H1 (cell line): ENCODE measurements at places on chromosomes 5 and 9. TPM values are rescaled to one million over a fixed set of nuclear protein-coding genes. Genes with fewer than 3 reads are reported as not detected.

Gene ENTPD2
- 3.2 and 3.8 TPM in 2 replicates for total RNA-seq

DNA sequence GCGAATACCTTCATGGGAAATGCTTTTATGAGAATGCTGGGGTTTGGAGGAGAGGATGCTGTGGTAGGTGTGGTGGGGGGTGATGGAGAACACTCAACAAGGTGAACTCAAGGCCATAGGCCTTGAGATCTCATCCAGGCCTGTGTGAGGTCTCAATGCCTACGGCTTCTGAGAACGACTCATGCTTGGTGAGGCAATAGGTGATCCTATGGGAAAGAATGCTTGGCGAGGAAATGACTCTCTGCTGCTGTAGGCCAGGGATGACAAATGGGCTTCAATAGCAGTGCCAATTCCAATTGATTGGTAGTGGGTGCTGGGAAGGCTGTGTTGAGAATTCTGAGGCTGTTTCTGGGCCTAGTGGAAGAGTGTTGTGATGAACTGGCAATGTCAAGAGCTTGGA is 280.2 kb upstream of the CLINT1 start:
- H3K4me3 ChIP-seq, result no peak overlapping the region
- no peaks in the 10 kb centered on the region for H3K36me3 ChIP-seq
- H3K4me1 ChIP-seq, result peaks cover 3% of the 10 kb centered on the region
- H3K27me3 ChIP-seq, result no peaks in the 10 kb centered on the region
- H3K27ac ChIP-seq, result no peak overlapping the region

Gene BTNL3
- not detected in 2 replicates for total RNA-seq

- H3K36me3 ChIP-seq, result no peaks in the 10 kb centered on the region
- no peak for DNase-seq
- H3K4me1 ChIP-seq, result no peaks in the 10 kb centered on the region
- no peak overlapping the region for H3K27ac ChIP-seq
- H3K27me3 ChIP-seq, result no peaks in the 10 kb centered on the region
- no peak overlapping the region for H3K4me3 ChIP-seq
Observed at GRCh38 chr9:98873951-98874371, 66.5 kb downstream of the GALNT12 start.

- H3K36me3 ChIP-seq, result no peaks in the 10 kb centered on the region
- no peaks in the 10 kb centered on the region for H3K27me3 ChIP-seq
- H3K4me1 ChIP-seq, result no peaks in the 10 kb centered on the region
- H3K27ac ChIP-seq, result no peak overlapping the region
- no peak for DNase-seq
Observed at GRCh38 chr9:87478226-87478992, 19.3 kb upstream of the DAPK1 start.

- H3K36me3 ChIP-seq, result no peaks in the 10 kb centered on the region
- H3K27ac ChIP-seq, result no peak overlapping the region
- DNase-seq, result no peak
- H3K27me3 ChIP-seq, result no peaks in the 10 kb centered on the region
- no peaks in the 10 kb centered on the region for H3K4me1 ChIP-seq
Observed at GRCh38 chr5:118353970-118354369, 634.4 kb downstream of the DTWD2 start.

- H3K27me3 ChIP-seq, result no peaks in the 10 kb centered on the region
- no peak for DNase-seq
- no peak overlapping the region for H3K27ac ChIP-seq
Observed at GRCh38 chr9:105043370-105043936, 115.5 kb upstream of the ABCA1 start.
